ENCODE measurements at places on chromosomes 4 and X.

DNA sequence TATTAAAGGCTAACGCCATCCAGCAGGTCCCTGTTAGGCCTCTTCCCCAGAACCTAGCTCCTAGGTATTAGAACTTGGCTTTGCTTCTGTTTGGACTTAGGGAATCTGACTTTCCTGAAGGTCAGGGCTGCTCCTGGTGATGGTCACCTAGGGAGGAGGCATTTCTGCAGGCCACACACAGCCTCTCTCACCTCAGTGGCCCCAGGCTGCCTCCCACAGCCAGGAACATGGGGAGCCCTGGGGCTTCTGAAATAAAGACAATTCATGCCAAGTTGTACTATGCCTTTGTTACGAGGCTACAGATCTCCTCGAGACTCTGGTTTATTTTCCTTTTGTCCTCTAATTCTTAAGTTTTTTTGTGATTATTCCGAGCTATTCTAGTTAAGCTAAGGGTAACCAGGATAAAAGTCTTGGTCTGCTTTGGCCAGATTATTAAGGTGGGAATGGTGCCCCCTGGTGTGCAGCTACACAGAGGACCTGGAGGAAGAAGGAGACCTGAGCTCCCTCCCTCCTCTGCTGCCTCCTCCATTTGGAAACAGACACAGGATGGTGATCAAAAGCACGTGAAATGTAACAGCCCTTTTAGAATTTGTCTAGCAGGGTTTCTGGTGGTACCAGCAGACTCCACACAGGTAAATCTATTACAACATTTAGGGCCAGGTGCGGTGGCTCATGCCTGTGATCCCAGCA, 131.0 kb downstream of the DCLK2 start:
- no peak for DNase-seq

- DNase-seq, result no peak
These were observed 660.3 kb upstream of the PRKX start for GRCh38 chrX:4373791-4374190.

GRCh38 chrX:3362956-3363355, 16.5 kb upstream of the MXRA5 start:
- no peak for DNase-seq

DNA sequence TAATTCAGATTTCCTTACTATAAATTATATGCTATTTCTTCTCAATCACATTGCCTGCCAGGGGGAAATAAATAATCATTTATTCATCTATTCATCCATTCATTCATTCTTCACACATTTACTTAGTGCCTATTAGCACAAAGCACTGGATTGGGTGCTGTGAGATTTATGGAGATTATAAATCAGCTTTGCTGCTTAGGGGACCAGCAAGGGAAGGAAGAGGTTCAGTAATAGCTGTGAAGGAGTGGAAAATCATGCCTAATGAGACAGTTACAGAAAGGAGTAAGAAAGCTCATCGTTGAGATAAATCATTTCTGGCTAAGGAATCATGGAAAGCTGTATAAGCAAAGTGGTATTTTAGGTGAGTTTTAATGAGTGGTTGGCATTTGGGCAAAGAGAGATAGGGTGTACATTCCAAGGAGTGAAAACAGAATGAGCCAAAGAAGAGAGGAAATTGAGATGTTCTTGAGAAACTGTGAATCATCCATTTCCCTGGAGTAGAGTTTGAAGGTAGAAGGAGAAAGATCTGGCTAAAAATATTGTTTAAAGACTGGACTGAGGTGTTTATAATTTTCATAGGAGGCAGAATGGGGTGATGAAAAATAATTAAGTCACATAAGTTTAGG, 9.6 kb downstream of the ARSJ start:
- no peak for DNase-seq

DNA sequence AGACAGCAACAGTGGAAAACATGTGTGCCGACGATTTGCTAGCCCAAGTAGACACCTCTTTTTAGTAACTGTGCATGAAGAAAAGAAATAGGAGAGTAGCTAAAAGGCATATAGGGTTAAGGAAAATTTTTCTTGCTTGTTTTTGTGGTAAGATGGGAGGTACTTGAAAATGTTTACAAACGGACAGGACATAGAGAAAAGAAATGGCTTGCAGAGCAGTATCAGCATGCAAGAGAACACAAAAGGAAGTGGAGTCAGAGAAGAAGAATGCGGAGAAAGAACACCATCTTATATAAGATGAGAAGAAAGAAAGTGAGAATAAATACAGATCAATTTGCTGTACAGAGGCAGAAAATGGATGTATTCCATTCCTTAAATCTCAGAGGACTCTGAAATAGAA, 263.7 kb upstream of the ETNPPL start:
- DNase-seq, result no peak
